ENCODE measurements at places on chromosomes 5 and 9.

- no peak for DNase-seq
Observed at GRCh38 chr5:10111571-10111970, 138.1 kb downstream of the ATPSCKMT start.

GRCh38 chr5:150114773-150115408 is 28.5 kb upstream of the CSF1R start:
- no peak for DNase-seq

DNA sequence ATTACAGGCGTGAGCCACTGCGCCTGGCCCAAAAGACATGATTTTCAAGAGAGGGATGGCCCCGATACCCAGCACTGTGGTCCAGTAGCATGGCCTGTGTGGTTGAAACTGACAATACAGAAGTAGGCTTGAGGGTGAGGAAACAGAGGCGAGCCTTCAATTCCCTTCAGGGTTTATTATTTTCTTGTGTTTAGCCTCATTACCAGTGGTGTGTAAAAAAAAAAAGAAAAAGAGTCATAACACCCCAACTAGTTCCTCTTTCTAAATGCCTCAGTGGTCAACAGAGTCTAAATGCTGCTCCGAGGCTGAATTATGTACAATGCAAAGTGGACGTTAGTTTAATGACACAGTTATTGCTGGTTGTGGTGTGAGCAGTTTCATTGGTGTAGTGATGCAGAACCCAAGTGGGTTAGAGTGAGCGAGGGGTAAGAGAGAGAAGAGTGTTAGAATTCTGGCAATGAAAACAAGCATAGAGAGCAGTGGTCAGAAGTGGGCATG is 58.8 kb downstream of the SNX30 start:
- DNase-seq = no peak

- no peak for DNase-seq
Observed at GRCh38 chr5:176882567-176882903, 16.6 kb downstream of the HK3 start.

GRCh38 chr9:69861011-69861410 is 40.4 kb downstream of the CFAP95 start:
- DNase-seq = no peak

- no peak for DNase-seq
Observed at GRCh38 chr9:12230708-12231107, 462.5 kb upstream of the TYRP1 start.

GRCh38 chr5:9054322-9054721 is 491.6 kb downstream of the SEMA5A start:
- DNase-seq = no peak

DNA sequence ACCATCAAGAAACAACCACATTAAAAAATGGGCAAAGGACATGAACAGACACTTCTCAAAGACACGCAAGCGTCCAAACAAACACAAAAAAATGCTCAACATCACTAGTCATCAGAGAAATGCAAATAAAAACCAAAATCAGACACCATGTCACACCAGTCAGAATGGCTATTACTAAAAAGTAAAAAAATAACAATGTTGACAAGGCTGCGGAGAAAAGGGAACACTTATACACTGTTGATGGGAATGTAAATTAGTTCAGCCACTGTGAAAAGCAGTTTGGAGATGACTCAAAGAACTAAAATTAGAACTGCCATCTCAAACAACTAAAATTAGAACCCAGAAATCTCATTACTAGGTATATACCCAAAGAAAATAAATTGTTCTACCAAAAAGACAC is 80.4 kb downstream of the CAAP1 start:
- DNase-seq = no peak

GRCh38 chr9:131733541-131734061 is 6.3 kb downstream of the RAPGEF1 start:
- DNase-seq = peak; percentile 68

DNA sequence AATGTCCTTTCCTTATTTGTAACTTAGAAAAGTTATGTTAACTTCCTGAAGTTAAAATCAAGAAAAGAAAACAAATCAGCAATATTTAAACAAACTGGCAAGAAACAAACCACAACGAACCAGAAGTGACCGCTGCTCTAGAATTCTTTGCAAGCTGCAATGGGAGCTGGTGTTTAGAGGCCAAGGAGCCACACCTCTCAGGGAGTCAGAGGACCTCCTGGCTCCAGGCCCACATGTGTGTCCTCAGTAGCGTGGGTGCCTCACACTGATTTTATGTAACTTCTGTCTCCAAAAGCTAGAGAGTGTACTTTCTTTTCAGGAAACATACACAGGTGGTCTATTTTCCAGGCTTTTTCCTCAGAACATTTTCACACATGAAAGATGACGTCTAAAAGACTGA is 100.4 kb downstream of the IRX2 start:
- DNase-seq = no peak

DNA sequence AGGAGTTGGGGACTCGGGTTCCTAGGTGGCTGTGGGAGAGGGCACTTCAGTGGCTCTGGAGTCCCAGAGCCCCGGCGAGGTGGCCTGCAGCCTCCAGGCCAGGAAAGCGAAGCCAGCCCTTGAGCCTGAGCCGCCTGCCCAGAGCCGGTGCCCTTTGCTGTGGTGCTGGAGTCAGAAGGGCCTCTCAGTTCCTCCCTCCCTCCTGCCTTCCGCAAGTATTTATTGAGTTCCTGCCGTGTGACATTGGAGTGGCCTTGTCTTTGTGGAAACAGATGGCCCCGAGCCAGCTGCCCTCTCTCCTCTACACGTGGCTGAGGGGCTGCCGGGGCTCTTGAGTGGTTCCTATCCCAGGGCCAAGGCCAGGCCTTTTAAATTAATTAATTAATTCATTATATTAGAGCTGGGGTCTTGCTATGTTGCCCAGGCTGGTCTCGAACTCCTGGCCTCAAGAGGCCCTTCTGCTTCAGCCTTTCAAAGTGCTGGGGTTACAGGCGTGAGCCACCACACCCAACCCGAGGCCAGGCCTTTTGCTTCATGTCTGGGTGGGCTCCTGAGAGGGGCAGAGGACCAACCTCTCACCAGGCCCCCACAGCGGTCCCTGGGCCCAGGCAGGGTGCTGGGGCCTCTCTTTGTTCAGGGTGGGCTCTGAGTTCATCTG is 45.6 kb upstream of the IER5L start:
- no peak for DNase-seq

GRCh38 chr5:177132136-177133095 is 1.2 kb upstream of the NSD1 start:
- peak; percentile 44 for DNase-seq

DNA sequence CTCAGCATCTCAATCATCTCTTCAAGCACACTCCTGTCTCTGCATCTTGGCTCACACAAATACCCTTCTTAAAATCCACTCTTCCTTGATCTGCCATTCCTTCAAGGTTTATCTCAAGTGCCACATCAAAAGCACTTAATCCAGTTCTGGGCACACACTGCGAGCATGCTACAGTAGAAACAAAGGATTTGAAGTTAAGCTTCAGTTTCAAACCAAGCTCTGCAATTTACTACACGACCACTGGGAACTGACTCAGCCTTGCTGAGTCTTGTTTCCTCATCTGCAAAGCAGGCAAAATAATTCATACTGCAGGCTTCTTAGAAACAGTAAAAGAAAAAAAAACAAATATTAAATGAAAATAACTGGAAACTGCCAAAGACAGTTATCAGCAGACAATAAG is 50.5 kb upstream of the CTNNAL1 start:
- no peak for DNase-seq

- DNase-seq = no peak
Observed at GRCh38 chr5:10632110-10632761, 68.4 kb downstream of the ANKRD33B start.

DNA sequence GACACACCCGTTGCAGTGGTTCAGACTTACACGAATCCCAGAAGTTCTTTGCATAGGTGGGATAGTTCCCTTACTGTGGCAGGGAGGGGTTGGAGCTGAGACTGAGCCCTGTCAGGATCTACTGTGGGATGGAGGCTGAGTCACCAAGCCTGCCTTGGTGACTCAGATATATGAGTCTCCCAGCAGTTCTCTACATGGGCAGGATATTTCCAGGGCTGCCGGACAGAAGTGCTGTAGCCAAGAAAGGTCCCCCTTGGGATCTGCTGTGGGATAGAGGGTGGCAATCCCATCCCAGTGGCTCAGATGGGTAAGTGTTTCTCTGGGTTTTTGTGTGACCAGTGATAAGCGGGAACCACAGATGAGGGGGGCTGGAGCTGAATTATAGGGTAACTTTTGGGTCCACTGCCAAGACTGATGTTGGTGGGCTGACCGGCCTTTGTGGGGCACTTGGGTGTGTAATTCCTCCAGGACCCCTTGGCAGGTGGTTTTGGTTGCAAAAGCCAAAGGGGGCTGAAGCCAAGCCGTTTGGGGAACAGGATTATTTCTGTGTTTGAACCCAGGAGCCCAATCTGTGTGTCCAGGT is 18.7 kb downstream of the XRCC4 start:
- DNase-seq = no peak

DNA sequence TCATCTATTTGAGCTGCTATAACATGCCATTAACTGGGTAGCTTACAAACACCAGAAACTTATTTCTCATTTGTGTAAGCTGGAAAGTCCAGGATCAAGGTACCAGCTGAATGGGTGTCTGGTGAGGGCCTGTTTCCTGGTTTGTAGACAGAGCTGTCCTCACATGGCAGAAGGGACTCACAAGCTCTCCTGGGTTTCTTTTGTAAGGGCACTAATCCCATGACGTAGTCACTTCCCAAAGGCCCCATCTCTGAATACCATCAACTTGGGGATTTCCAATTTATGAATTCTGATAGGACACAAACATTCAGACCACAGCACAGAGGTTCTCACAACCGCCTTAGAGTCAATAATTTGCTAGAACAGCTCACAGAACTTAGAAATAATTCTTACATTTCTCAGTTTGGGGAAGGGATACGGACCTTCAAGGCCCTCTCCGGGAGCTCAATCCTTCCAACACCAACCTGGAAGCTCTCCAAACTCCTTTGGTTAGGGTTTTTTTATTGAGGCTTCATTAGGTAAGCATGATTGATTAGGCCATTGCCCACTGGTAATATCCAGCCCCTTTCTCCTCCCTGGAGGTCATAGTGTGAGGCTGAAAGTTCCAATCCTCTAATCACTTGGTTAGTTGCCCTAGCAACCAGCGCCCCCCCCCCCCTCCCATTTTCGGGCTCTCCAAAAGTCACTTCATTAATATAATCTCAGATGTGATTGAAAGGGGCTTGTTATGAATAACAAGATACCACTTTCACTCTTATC is 7.6 kb upstream of the DNAJA1 start:
- no peak for DNase-seq
